ENCODE measurements at places on chromosomes 1 and 21. TPM values are rescaled to one million over a fixed set of nuclear protein-coding genes. Genes with fewer than 3 reads are reported as not detected.

Gene TCEANC2
- 2.6 TPM for total RNA-seq

- no peaks in the 10 kb centered on the region for H3K36me3 ChIP-seq
- H3K27me3 ChIP-seq = no peaks in the 10 kb centered on the region
- H3K4me3 ChIP-seq = no peak overlapping the region
These were observed 20.9 kb downstream of the SLC1A7 start for GRCh38 chr1:53121319-53122172.

GRCh38 chr21:41580758-41581554 is 73.0 kb upstream of the TMPRSS2 start:
- H3K27me3 ChIP-seq = no peaks in the 10 kb centered on the region
- H3K27ac ChIP-seq = no peak overlapping the region
- DNase-seq = no peak
- no peak overlapping the region for H3K4me3 ChIP-seq
- no peaks in the 10 kb centered on the region for H3K36me3 ChIP-seq

- H3K27ac ChIP-seq = no peak overlapping the region
- no peak overlapping the region for H3K4me3 ChIP-seq
- no peaks in the 10 kb centered on the region for H3K27me3 ChIP-seq
- no peak for DNase-seq
- peaks cover 21% of the 10 kb centered on the region for H3K36me3 ChIP-seq
- peaks cover 14% of the 10 kb centered on the region for H3K4me1 ChIP-seq
These were observed 2.8 kb downstream of the PHTF1 start for GRCh38 chr1:113756461-113756860.

DNA sequence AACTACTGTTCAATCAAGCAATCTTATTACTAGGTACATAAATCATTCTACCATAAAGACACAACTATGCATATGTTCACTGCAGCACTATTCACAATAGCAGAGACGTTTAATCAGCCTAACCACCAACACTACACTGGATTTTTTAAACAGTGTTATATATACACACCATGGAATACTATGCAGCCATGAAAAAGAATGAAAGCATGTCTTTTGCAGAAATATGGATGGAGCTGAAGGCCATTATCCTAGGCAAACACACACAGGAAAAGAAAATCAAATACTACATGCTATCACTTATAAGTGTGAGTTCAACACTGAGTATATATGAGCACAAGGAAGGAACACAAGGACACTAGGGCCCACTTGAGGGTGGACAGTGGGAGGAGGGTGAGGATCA is 159.2 kb downstream of the DPYD start:
- DNase-seq = no peak
- H3K4me3 ChIP-seq = no peak overlapping the region
- no peaks in the 10 kb centered on the region for H3K27me3 ChIP-seq
- no peaks in the 10 kb centered on the region for H3K36me3 ChIP-seq

- no peak overlapping the region for H3K27ac ChIP-seq
- H3K27me3 ChIP-seq = no peaks in the 10 kb centered on the region
- peaks cover 49% of the 10 kb centered on the region for H3K36me3 ChIP-seq
- no peak for DNase-seq
These were observed 33.3 kb downstream of the BMP8A start for GRCh38 chr1:39524591-39525365.

DNA sequence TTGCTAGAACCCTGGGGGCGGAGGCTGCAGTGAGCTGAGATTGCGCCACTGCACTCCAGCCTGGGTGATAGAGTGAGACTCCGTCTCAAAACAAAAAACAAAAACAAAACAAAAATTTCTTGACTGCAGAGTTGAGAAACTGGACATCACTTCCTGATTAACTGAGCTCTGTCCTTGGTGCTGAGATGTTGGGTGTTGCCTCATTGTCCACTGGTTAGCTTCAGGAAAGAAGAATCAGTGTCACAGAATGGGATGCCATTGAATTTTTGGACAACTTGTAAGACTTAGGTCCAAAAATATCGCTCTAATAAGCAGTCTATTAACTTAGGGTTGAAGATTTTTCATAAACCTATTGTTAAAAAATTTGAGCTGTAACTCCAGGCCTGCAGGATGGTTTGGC is 23.8 kb upstream of the KCNA10 start:
- H3K4me1 ChIP-seq = no peaks in the 10 kb centered on the region
- no peak overlapping the region for H3K27ac ChIP-seq
- no peaks in the 10 kb centered on the region for H3K36me3 ChIP-seq

- H3K27me3 ChIP-seq = no peaks in the 10 kb centered on the region
- H3K4me1 ChIP-seq = no peaks in the 10 kb centered on the region
- no peaks in the 10 kb centered on the region for H3K36me3 ChIP-seq
- no peak for DNase-seq
- no peak overlapping the region for H3K27ac ChIP-seq
These were observed 16.9 kb downstream of the RPTN start for GRCh38 chr1:152141971-152142584.

Measured in gastrocnemius medialis (tissue), 4 donors.